NCI-H774 (cell line): ENCODE measurements at places on chromosomes 3 and 15.

- no peak for DNase-seq
These were observed 5.0 kb downstream of the IQGAP1 start for GRCh38 chr15:90393040-90393439.

GRCh38 chr3:170563712-170564423, 22.0 kb downstream of the SLC7A14 start:
- DNase-seq = peak; percentile 68

GRCh38 chr3:116034086-116034485, 410.8 kb downstream of the GAP43 start:
- DNase-seq = no peak

DNA sequence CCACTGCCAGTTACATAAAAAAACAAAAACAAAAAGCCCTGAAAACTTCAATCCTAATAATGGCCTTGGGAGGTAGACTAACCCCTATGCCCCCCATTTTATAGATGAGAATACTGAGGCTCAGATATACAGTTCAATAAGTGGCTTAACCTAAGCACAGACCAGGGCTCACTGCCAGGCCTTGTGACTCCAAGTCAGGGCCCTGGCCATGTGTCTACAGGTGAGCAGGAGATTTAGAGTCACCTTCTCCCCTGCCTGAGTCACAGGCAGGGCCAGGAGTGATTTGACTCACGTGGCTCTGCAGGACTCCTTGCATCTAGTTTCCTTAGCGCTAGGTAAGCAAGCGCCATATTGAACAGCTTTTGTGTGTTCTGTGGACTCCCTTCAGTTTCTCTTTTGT, 98.6 kb upstream of the ETV5 start:
- DNase-seq = no peak

DNA sequence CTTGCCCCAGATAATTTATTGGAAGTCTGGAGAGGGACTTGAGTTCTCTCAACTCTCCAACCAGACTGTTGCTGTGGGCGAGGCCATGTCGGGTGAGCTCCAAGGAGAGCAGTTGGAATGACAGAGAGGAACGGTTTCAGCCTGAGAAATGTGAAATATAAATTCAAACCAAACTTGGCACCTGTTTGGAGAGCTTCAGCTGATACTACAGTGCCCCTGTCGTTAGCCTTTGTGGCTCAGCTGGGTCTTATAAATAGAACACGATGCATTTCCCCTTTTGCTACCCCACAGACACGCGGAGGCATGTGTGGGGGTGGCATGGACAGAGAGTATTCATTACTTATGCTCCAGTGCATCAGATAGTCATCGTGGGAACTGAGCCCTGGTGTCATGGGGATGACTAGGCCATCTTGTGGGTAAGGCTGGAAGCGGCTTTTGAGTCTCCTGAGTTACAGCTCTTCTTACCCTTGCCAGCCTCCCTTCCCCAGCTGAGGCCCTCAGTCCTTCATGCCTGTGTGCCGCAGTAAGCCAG, 15.6 kb downstream of the SMAD3 start:
- DNase-seq = no peak

DNA sequence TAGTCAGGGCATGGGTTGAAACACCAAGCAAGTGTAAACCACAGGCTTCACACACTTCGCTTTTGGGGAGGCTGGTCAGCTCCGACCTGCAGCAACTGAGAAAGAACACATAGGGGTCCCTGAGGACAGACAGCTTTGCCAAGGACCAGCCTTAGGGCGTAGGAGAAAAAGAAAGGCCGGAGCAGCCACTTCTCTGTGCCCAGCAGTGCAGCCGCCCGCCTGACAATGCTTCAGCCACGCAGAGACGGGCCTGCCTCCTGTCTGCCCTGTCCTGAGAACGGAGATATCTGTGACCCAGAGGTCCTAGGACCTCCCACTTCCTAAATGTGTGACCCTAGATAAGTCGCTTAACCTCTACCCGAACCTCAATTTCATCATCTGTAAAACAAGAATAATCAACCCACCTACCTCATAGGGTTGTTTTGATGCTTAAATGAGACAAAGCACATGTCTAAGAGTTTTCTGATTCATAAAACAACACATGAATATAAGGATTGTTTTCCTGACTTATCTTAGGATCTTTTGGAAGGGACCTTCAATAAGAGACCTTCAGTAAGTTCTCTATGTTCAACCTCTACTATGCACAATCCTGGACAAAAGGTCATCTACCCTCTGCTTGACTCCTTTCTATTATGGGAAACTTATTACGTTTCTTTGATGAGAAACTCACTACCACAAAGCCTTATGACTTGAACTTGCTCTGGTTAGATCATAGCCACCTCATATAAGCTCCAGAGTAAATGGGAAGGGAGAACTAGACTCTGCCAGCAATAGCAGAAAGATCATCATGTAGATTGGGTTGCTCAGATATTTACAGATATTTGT, 32.9 kb upstream of the RFTN1 start:
- no peak for DNase-seq

DNA sequence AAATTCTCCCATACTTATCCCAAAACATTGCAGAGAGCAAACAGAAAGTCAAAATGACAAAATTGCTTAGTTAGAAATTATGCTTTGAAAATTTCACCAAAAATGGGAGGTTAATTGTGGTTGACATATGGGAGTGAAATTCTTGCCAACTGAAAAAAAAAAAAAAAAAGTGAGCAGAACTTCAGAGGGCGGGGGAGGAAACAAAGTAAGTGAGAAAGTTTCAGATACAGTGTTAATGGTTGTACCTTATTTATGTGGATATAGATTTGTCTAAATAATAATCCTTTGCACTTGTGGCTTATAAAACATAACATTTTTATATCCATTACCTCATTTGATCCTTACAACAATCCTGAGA, 91.5 kb upstream of the RAP2B start:
- DNase-seq = no peak

DNA sequence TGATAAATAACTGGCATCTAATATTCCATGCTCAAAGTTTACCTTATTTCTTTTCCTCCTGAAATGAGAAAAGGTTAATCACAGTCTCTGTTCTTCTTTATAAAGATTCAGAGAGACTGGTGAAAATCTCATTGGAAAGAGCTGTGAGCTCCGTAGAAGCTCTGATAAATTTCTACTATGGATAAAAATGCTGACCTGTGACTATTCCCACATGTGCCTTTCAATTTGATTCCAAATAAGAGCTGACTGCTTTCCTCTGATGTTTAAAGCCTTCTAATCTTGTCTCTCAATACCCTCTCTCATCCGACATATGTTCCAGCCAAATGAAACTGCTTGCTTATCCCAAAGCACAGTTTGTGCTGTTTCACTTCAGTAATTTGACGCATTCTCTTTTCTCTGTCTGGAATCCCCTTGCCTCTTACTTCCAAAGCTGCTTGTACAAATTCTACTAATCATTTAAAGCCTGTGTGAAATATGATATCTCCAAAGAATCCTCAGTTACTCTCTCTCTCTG, 130.1 kb downstream of the RTP4 start:
- no peak for DNase-seq

DNA sequence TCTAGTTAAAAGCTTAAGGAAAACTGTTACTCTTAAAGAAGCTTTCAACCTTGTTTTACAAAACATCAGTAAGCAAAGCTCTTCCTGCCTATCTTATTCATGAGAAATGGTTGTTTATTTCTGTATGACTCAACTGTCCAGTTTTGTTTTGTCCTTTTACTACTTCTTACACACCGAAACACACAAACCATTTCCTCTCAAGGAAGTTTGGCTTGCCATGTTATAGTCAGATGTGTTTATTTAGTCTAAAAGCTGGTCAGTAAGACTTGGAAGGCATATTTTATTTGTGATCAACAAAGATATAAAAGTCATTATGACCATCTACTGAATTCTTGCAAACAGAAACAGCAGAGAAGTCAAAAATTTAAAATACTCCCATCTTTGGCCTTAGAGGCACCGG, 53.2 kb upstream of the RBSN start:
- no peak for DNase-seq

GRCh38 chr3:49839193-49839809, 17.1 kb downstream of the TRAIP start:
- DNase-seq = peak; percentile 20

DNA sequence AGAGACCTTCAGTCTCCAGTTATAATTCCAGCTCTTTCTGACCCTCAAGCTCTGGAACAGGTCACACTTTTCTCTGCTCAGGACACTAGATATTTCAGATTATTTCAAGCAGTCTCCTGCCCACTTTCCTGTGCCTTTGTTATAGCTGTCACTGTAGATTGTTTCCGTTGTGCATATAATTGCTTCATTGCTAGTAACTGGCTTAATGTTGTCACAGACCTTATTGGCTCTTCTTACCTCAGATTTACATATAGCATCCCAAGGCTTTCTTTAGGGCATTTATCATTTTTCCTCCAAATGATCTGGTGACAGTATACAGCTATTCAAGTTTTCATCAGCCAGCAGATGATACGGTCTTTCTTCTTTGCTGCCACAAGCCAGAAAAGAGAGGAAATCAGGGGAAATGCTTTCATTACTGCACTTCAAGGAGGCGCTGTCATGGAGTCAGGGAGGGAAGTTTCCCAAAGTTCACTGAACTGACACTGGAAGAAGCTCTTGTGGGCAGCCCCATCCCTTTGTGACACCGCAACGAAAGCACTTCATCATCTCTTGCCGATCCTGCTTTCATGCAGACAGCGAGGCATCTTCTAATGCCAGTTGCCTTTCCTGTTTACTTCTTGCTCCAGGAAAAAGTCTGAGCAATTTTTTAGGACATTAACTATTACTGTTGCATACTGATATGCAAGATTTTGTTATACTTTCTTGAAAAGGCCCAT, 181.9 kb downstream of the CDIN1 start:
- DNase-seq = no peak

GRCh38 chr3:14416453-14416852, 14.0 kb downstream of the SLC6A6 start:
- DNase-seq = no peak

- no peak for DNase-seq
These were observed 159.5 kb upstream of the TBC1D5 start for GRCh38 chr3:17901893-17902292.

DNA sequence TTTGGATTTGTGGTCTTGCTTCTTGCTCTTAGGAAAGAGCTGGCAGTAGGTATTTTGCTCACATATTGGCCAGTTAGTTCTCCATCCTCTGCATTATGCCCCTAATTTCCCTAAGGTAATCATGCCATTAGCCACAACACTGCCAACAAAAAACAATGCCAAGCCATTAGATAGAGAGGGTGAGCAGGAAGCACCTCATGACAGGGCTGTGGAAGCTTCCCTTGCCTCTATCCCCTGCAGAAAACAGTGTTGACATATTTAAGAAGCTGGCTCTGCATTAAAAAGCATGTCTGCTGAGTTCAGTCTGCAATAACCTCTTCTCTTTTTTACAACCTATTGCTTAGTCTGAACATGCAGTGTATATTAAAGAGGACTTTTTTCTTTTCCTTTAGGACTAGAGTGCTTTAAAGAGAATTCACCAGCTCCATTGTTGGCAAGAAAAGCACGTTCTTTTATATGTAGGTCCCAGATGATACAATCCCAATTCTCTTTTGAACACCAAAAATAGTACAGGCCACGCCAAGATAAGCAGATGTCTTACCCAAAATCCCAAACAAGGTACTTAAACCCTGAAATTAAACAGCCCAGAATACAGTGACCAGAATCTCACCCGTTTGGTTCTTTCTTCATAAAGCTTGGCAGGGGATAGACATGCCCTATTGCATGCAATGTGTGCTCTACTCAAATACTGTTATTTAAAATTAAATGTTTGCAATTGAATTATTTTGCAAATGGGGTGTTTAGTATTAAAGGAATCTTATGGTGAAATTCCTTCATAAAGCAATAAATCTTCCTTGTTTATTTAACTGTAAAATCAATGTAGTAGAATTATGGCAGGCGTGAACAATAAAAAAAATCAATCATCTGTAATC, 93.7 kb upstream of the UBE3A start:
- DNase-seq = no peak

DNA sequence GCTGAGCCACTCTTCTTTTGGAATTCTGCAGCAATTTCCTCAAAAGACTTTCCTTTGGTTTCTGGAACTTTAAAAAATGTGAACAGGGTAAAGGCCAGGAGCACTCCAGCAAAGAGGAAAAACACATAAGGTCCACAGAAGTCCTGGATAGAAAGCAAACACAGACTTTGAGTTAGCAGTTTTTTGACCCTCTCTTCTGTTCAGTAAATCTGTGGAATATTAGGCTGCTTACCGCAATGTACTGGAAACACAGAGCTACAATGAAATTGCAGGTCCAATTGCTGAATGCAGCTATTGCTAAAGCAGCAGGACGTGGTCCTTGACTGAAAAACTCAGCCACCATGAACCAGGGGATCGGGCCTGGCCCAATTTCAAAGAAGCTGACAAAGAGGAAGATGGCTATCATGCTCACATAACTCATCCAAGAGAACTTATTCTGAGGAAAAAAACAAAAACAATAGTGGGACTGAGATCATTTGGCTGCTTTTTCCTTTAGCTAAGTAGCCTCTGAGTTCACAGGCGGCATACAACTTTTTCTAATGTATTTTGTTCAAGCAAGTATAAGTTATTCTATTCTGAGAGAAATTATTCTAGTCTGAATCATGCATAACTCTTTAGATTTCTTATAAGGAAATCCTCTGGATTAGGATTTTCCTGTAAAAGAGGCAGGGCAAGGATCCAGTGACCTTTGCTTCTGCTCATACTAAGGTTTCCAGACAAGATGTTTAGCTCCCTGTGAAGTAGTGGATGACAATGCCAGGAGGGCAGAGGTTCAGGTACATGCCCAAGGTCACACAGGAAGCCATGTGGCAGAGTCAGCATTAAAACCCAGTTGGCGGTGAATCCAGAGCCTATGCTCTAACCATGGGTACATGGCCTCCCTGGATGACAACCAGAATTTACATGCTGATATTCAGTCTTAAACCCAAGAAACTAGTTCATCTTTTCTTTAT, 28.3 kb downstream of the SLC2A2 start:
- no peak for DNase-seq

DNA sequence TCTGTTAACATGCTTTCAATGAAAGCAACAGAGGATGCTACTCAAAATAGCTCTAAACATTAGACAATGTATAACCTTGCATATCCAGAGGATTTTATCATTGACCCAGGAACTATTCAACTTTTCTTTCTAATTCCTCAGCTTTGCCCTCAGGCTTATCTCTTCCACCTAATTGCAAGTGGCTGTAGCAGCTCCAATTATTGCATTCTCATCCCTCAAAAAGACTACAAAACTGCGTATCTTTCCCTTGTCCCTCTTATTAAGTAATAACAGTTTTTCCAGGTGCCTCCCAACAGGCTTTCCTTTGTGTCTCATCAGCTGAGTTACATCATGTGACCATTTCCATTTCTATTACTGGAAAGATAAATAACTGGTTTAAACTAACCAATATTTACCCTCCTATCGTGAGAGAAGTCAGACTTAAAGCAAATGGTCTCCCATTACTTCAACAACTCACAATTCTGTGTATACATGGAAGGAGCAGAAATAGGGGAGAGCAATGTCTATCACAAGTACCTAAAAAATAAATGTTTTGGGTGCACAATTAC, 78.0 kb upstream of the MBNL1 start:
- DNase-seq = peak; percentile 75

DNA sequence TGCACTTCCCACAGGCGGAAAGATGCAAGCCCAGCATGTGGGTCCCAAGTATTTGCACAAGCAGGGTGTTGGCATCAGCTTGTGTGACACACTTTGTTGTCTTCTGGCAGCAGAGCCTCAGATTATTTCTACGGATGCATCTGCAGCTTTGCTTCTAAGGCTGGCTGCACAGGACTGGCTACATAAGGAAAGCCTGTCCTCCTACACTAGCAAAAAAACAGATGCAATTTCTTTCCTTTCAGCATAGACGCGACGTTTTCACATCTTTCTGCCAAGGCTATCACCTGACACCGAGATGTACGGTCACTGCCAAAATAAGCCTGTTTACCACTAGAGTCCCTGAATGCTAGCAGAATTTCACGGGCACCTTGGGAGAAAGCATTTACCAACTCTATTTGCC, 13.5 kb downstream of the MRPS11 start:
- DNase-seq = no peak

GRCh38 chr3:102084006-102084405, 234.7 kb downstream of the NFKBIZ start:
- DNase-seq = no peak
